ENCODE measurements at places on chromosomes 5 and 9. TPM values are rescaled to one million over a fixed set of nuclear protein-coding genes. Genes with fewer than 3 reads are reported as not detected.

The HSD17B3 gene
- total RNA-seq = 0.86 TPM

The ENTREP1 gene
- 6.5 TPM for total RNA-seq

The PTCH1 gene
- 4.6 TPM for total RNA-seq

The ZNF474 gene
- total RNA-seq = not detected

The CTXN3 gene
- total RNA-seq = not detected

The RETREG1 gene
- 10.9 TPM for total RNA-seq

The OR1J4 gene
- not detected for total RNA-seq

The OR13C3 gene
- total RNA-seq = not detected

The PRLR gene
- total RNA-seq = 0.86 TPM

The OBP2B gene
- not detected for total RNA-seq

The DNAH5 gene
- 0.19 TPM for total RNA-seq

The GRM6 gene
- total RNA-seq = not detected

The NUTM2F gene
- not detected for total RNA-seq

The ARL14EPL gene
- total RNA-seq = not detected

The SLCO6A1 gene
- total RNA-seq = not detected

The IL33 gene
- total RNA-seq = 93.8 TPM

The NIM1K gene
- total RNA-seq = 0.67 TPM

The SHISAL2B gene
- not detected for total RNA-seq

The PCDHB3 gene
- 1.3 TPM for total RNA-seq

The EIF4EBP3 gene
- 8.5 TPM for total RNA-seq

The NSG2 gene
- 0.29 TPM for total RNA-seq

The CACNA1B gene
- 0.10 TPM for total RNA-seq

The PTGR1 gene
- total RNA-seq = 30.9 TPM

The RNF180 gene
- 50.7 TPM for total RNA-seq

The ATG10 gene
- 6.8 TPM for total RNA-seq

The CENPK gene
- 2.6 TPM for total RNA-seq

The SLC45A2 gene
- not detected for total RNA-seq

The KCNV2 gene
- total RNA-seq = not detected

The FBXO38 gene
- total RNA-seq = 39.4 TPM

All from posterior vena cava (tissue), 2 donors.